ENCODE measurements at places on chromosomes 5 and 9.
A peak's percentile ranks its signal among the peaks of the same experiment; 100 is the strongest.

DNA sequence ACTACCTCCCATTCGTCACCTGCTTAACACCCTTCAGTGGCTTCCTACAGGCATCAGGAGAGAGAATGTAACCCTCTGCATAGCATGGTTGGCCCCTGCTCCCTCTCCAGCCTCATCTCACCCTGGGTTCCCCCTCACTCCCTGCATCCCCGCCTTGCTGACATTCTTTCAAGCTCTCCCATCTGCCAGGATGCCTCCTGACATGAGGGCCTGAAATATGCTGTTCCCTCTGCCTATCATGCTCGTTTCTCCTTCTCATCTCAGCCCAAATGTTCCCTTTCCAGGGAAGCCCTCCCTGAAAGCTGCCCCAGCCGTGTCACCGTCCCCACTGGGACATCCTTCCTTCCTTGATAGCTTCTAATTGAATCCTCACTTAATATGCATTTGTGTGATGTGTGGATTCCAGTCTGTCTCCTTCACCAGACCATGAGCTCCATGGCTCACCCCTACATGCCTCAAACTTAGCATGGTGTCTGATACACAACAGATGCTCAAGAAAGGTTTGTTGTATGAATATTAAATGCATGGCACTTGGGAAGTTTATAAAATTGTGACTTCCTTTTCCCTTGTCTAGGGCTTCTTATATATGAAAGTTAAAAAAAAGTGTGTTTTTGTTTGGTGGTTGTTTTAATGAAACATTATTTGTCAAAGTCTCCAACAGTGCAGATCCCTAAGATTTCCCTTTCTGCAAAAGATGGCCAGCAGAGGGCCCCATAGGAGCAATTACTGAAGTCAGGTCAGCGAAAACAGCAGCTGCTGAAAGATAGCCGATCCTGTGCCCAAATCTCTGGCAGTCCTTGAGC, 7.3 kb upstream of the C5orf58 start:
- DNase-seq: peak; percentile 69

- no peak for DNase-seq
These were observed 47.0 kb upstream of the SEMA6A start for GRCh38 chr5:116621599-116621998.

DNA sequence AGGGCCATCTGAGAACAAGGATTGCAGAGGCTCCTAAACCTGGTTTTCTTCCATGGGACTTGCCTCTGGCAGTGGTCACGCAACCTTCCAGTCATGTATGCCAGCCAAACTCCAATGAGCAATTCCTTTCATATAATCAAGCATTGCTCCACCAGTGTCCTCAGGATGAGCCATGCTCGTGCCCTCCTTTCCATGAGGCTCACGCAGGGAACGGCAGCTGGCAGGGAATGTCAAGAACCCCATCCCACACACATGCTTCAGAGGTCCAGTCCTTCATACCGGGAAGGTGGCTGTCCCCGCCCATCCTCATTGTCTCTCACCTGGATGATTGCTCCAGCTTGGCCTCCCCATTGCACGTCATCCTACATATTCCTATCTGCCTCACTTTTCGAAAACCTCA, 13.4 kb upstream of the ZBTB34 start:
- no peak for DNase-seq

- peak; percentile 54 for DNase-seq
These were observed 21.9 kb downstream of the DEPDC1B start for GRCh38 chr5:60677850-60678664.

DNA sequence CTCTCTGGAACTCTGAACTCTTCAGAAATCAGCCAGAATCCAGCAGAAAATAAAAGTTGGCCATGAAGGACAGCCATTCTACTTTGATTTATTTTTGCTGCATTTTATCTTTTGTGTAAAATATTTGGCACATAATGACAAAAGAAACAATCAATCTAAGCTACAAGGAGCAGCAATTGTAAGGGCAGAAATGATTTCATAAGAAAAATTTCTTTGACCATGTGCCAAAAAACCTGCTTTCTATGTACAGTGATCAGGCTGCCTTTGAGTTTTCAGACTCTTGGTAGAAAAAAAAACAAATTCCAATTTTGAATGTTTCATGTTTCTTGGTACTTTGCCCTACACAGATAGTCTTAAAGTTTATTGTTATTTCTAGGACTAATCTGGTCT, 69.8 kb upstream of the SLC1A3 start:
- no peak for DNase-seq

DNA sequence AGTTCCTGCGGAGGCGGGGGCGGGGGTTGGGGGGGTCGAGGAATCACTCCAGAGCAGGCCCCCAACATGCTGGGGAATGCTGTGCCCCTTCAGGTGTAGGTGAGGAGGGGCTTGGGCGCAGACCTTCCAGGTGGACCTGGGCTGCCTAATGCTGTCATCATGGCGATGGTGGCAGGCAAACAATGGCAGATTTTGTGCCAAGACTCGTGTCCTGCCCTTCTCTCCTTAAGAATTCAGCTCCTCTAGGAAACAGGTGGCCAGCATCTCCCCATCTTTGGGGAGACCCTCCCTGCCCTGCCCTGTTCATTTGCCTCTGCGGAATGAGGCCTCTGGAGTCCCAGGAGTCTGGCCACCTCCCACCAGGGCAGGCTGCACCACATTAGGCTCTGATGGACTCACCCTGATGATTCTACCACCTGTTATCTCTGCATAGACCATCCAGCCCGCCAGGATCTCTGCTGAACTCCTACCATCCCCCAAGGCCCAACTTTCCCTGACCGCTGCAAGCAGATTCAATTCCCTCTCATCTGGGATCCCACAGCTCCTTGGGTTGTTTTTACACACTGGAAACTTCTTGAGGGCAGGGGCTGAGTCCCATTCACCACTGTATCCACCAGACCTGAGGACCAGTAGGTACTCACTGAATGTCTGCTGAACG, 10.9 kb upstream of the SLC25A51 start:
- no peak for DNase-seq

DNA sequence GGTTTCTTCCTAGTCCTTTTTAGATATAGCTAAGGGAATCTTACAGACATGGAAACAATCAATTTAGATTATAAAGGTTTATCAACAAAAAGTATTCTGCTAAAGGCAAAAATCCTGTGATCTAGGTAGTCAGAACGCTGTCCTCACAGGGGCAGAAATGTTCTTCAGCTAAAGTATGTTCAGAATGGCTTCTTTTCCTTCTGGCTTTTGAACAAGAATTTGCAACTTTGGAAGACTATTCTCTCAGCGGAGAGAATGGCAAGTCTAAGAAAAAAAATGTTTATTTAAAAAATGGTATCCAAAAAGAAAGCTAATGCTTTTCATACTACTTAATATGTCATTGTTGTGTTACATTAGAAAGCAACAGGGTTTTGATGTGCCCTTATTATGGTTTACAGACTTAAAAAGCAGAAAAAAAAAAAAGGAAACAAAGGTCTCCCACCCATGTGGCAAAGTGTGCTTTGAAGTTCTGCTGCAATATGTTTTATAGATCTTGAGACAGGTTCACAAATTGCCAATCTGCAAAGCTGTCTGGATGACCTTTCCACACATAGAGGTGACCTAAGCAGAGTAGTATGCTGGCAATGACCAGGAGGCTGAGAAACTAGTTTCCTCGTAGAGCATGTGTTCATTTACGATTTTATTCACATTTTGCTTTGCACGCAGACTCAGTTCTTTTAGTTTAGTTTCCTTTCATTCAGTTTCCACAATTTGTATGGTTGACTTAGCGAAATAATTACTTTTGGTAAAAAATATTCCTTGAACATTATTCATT, 45.1 kb upstream of the PJA2 start:
- DNase-seq: no peak

- DNase-seq: peak; percentile 84
These were observed 52.5 kb downstream of the JADE2 start for GRCh38 chr5:134577796-134578577.

DNA sequence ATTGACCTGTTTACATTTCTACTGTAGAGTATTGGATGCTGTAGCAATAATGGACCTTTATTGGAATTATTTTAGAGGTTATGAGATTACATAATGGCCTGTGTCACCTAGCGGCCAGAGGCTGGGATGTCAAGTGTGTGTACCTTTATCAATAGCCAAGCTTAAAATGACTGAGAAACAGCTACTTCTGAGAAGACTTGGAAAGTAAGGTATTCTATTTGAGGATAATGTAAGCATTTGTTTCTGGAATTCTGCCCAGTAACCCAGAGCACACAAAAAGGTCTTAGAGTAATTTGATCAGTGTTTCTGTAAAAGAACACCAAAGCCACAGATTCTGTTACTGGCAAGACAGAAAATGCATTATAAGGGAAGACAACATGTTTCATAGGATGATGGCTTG, 116.8 kb downstream of the MACIR start:
- DNase-seq: no peak

- peak; percentile 1 for DNase-seq
These were observed 10.9 kb upstream of the PCDHB1 start for GRCh38 chr5:141040093-141040770.

DNA sequence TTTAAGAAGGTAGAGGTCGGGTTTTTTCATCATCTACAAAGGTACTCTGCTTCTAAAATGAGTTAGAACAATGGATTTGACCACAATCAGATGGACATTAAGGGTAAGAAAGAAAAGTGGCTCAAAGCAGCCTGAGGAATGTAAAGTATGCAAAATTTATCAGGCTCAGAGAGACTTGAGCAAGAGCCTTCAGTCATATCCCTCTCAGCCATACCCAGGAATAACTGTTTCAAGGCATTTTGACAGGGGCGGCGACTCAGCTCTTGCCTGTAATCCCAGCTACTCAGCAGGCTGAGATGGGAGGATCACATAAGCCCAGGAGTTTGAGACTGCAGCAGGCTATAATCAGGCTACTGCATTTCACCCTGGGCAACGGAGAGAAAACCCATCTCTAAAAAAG, 38.8 kb upstream of the ANXA2R start:
- no peak for DNase-seq

DNA sequence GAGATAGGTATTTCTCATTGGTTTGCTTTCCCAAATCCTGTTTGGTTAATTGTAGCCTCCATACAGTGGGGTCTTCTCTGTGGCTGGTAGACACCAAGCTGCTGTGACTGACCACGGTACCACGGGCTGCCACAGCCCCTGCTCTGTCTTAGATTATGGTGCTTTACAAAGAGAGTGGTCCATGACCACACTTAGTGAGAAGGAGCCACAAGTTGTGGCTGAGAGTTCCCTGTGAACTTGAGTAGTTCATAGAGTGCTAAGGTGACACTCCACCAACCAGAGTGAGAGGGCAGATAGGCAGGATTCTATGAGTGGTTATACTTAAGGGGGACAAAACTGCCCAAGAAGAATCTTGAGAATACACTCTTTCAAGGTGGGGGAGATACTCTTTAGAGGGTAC, 25.8 kb upstream of the ZBTB34 start:
- DNase-seq: no peak

DNA sequence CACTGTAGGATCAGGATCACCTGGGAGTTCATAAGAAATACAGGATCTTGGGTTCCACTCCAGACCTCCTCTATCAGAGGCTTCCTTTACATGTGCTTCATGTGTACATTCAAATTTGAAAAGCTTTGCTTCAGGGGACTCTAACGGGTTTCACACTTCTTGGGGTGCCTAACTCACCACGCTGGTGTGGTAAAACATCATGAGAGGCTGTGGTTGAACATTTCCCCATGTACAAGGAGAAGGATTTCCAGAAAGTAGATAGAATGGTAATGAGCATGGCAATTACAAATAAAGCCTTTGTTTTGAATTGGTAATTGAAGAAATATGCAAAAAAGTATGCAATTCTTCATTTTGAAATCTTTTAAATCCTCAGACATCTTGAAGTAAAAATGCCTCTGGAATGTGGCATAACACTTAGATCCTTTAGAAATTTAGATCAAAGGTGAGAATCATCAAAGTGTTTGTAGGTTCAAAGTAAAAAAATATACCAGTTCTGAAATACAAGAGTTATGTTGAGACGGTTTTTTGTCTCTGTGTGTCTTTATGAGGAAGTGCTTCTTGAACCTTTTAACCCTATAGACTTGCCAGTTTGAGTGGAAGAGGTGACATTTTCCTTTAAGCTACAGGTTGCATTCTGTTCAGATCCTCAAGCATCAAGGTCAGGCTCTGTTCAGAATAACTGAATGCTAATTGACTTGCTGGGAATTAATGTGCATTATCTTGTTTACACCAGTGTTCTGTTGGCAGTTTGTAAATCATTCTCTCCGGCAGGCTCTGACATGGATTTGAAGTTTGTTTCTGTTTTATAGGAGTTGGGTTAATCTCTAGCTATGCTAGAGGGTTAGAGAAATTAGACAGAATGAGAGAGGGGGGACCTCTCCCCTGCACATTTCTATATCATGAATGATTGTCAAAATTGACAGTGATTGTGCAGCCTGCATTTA, 415.3 kb downstream of the MAN2A1 start:
- no peak for DNase-seq

DNA sequence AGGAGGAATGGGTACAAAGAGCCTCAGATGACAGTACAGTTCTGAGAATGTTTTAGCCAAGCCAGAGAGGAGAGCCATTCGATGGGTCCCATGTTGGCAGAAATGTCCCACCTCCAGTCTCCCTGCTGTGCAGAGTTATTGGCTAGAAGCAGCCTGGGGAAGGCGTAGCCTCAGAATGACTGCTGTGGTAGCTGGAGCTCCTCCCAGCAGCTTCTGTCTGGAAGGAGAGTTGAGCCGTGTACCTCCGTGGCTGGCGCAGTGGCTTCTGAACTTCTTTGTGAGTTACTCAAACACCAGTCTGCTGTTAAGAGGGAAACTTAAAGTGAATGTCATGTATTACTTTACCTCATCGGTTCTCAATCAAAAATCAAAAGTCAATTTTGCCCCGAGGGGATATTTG, 193.3 kb upstream of the SNX2 start:
- no peak for DNase-seq

GRCh38 chr5:219991-220390, 1.9 kb downstream of the SDHA start:
- peak; percentile 51 for DNase-seq

DNA sequence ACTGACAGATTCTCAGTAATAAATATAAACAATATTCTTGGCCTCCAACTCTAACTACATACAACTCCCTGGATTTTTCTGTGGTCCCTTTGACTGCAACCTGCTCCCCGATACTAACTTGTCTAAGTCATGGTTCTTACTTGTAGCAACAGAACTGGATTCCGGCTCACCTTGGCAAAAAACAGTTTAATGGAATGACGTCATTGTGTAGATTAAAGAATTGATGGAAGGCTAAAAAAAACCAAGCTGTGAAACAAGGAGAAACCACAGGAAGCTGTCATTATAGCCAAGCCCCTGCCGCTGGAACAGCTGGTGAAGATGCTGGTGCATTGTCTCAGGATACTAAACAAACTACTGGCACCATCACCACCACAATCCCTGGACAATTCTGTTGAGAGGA, 11.4 kb upstream of the ADAMTS19 start:
- DNase-seq: no peak

GRCh38 chr5:180143656-180144364, 65.2 kb downstream of the RASGEF1C start:
- DNase-seq: peak; percentile 0

GRCh38 chr9:126992427-126992826, 77.8 kb downstream of the RALGPS1 start:
- DNase-seq: no peak

- no peak for DNase-seq
These were observed 23.6 kb upstream of the CCDC112 start for GRCh38 chr5:115320006-115320405.

All from B cell (primary cell).